Esophagus muscularis mucosa (tissue), 4 donors: ENCODE measurements at places on chromosomes 12 and 14. TPM values are rescaled to one million over a fixed set of nuclear protein-coding genes. Genes with fewer than 3 reads are reported as not detected.

Gene MYH7
- not detected for total RNA-seq

Gene TAS2R42
- total RNA-seq = not detected

Gene RNASE7
- total RNA-seq = not detected

Gene BLOC1S1
- 227 TPM for total RNA-seq

Gene KCNA1
- not detected for total RNA-seq

Gene DDN
- total RNA-seq = 0.11 TPM

Gene TCL1B
- total RNA-seq = not detected

Gene KNTC1
- total RNA-seq = 4.3 TPM

Gene ART4
- 2.0 TPM for total RNA-seq

Gene GUCY2C
- total RNA-seq = not detected

Gene CISTR
- total RNA-seq = not detected

Gene ZDHHC22
- total RNA-seq = not detected

Gene IL26
- not detected for total RNA-seq

Gene SLC17A8
- not detected for total RNA-seq

Gene TMEM52B
- total RNA-seq = 1.6 TPM

Gene NRL
- total RNA-seq = 2.9 TPM

Gene DDX24
- total RNA-seq = 165 TPM

Gene PRH2
- not detected for total RNA-seq

Gene DLK1
- not detected for total RNA-seq

Gene CYP46A1
- 2.5 TPM for total RNA-seq

Gene FAIM2
- 7.2 TPM for total RNA-seq

Gene PRKD1
- 10.4 TPM for total RNA-seq

Gene INHBC
- not detected for total RNA-seq

Gene DAO
- not detected for total RNA-seq

Gene TEP1
- total RNA-seq = 27.1 TPM

Gene KRT2
- not detected for total RNA-seq

Gene SLC25A29
- 37.4 TPM for total RNA-seq

Gene FAM90A1
- total RNA-seq = not detected

Gene AQP5
- 0.83 TPM for total RNA-seq

Gene TUNAR
- not detected for total RNA-seq

Gene ZC3H10
- total RNA-seq = 5.8 TPM

Gene ALG10B
- 4.2 TPM for total RNA-seq

Gene CCND2
- total RNA-seq = 101 TPM

Gene GLIPR1L2
- 1.3 TPM for total RNA-seq

Gene TAS2R9
- total RNA-seq = not detected

Gene SYNDIG1L
- not detected for total RNA-seq

Gene KLHDC2
- total RNA-seq = 72.2 TPM

Gene SIX6
- not detected for total RNA-seq

Gene CCDC177
- not detected for total RNA-seq
